ENCODE measurements at places on chromosomes 3 and 15.

GRCh38 chr15:40598126-40598525, 4.1 kb downstream of the KNL1 start:
- DNase-seq, result no peak

- no peak for DNase-seq
Observed at GRCh38 chr15:33158366-33158765, 36.1 kb downstream of the FMN1 start.

GRCh38 chr15:71742964-71743363, 67.4 kb upstream of the NR2E3 start:
- DNase-seq, result no peak

GRCh38 chr3:189799366-189799765, 168.2 kb downstream of the TP63 start:
- DNase-seq, result no peak

DNA sequence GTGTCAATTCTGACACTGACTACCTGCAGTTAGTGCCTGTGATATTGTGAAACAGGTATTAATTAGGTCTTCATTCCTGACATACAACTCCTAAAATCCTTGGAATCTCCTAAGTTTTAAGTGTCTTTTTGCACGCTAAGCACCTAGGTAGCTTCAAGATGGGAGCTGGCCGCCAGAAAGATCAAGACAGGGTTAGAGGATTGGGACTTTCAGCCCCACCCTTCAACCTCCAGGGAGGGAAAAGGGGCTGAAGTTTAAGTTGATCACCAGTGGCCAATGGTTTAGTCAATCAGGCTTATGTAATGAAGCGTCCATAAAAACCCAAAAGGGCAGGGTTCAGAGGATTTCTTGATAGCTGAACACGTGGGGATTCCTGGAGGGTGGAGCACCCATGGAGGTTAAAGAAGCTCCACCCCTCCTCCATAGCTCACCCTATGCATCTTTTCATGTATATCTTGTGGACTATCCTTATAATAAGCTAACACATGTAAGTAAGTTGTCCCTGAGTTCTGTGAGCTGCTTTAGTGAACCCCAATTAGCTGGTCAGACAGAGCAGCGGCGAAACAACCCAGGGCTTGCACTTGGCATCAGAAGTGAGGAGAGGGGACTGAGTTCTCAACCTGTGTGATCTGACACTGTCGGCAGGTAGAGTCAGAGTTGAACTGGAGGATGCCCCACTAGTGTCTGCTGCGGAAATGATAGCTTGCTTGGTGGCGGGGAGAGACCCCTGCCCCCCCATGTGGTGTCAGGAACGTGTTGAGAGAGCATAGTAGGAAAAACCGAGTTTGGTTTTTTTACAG, 12.8 kb upstream of the SRP14 start:
- no peak for DNase-seq

DNA sequence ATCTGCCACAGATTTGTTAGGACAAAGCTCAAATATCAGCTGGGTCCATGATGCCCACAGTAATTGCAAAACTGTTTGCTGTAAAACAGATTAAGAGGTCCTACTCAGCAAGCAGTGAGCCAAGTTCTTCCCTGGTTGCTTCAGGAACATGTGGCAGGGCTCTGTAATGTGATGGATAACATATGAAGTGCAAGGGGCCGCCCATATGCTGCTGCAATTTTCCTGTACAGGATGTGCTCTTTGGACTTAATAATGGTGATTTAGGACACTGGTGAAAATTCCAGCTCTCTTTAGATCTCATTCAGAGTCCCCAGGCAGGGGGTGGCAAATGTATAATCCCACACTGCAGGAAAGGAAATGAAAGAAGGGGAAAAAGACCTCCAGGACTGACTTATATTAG, 289.4 kb downstream of the LSAMP start:
- no peak for DNase-seq

DNA sequence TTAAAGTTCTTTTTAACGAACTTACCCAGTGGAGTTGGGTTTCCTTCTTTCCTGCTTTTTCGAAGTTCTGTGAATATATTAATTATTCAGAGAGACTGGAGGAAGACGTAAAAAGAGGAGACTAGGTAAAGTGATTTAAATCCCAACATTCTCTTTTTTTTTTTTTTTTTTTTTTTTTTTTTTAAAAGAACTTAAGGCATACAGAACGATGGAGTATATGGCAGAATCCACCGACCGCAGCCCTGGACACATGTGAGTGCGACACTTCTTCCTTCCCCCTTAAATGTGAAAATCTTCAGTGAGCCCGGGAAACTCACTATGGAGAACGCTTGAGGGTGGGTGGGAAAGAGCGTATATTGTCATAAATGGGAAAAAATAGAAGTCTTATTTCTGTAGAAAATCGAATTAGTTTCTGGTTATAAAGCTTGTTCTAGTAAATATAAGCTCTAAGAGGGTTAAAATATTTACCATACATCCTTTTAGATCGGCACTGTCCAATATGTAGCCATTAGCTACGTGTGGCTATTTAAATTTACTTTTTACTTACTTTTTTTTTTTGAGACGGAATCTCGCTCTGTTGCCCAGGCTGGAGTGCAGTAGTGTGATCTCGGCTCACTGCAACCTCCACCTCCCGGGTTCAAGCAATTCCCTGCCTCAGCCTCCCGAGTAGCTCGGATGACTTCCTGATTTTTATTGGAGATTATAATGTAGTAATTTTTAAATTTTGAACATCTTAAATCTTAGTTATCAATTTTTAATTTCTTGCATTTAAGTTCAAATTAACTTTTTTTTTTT, 892 bp downstream of the NMD3 start:
- DNase-seq, result no peak

DNA sequence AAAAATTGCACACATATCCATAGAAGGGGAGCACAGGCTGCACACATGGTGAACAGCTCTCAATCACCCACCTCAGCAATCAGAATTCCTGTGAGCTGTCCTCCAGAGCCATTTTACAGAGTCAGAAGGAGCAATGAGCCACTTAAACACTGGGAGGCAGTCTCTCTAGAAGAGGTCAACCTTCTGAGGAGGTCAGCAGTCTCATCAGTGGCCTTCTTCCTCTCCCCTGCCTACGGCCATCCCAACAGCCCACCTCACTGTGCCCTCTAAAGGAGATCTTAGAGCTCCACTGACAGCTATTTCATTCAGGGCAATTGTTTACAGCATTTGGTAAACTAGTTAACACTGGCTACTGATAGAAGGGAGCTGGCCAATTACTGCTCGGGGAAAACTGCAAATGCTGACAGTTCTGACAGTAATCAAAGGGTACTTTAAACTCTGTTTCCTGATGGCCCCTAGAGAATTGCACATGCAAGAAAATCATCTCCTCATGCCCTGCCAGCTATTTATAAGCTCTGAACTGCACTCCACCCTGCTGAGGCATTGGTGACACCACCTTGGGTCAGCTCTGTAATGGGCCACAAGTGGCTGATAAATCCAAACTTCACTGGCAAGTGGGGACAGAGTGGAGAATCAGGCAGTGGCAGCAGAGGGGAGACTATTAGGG, 42.1 kb upstream of the TSPAN3 start:
- no peak for DNase-seq

GRCh38 chr3:120048355-120049041, 45.7 kb downstream of the GSK3B start:
- no peak for DNase-seq

GRCh38 chr3:188819939-188820338, 351.8 kb upstream of the TPRG1 start:
- DNase-seq, result no peak

GRCh38 chr15:94259121-94259751, 27.9 kb downstream of the MCTP2 start:
- DNase-seq, result no peak

- DNase-seq, result no peak
Observed at GRCh38 chr15:61036136-61036535, 193.0 kb downstream of the RORA start.

- no peak for DNase-seq
Observed at GRCh38 chr3:71066356-71066755, 517.2 kb downstream of the FOXP1 start.

- no peak for DNase-seq
Observed at GRCh38 chr3:172717493-172718088, 6.7 kb upstream of the NCEH1 start.
